ENCODE measurements at places on chromosomes 4 and X.

DNA sequence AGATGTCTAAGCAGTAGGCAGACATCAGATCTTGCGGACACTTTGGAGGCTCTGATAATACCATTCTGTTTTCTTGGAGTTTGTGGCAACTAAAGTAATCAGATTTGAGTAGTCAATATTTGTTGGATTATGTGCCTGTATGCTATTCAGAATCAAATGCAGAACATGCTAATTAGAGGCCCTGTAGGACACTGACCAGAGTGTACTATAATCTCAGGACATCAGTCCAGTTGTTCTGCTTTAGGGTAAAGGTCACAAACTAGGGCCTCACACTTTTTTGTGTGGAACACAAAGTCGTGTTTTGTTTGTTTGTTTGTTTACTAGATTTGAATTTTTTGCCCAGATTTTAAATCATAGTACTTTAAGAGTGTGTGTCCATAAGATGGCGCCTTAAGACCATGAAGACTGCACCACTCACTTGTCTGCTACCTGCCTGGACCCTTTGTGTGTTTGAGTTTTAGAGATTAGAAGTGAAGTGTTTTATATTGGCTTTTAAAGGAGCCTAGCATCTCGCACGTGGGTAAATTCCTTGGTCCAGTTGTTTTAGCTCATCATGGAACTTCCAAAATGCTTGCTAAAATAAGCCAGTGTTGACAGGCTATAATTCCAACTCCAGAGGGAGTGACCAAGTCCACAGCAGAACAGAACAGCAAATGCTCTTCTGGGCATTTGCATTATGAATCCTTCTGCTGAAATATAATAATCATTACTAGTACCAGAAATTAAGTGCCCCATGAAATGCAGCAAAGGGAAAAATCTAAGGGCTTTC, 34.7 kb downstream of the IL13RA1 start:
- no peak for DNase-seq

- DNase-seq, result no peak
These were observed 30.1 kb upstream of the PRDX4 start for GRCh38 chrX:23637187-23637586.

- no peak for DNase-seq
These were observed 176.7 kb downstream of the SH3BGRL start for GRCh38 chrX:81378560-81378959.

DNA sequence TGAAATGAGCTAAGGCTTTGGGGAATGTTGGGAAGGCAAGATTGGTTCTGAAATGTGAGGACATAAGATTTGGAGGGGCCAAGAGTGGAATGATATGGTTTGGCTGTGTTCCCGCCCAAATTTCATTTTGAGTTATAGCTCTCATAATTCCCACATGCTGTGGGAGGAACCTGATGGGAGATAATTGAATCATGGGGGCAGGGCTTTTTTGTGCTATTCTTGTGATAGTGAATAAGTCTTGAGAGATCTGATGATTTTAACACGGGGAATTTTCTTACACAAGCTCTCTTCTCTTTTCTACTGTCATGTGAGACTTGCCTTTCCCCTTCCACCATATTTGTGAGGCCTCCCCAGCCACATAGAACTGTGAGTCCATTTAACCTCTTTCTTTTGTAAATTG, 157.6 kb upstream of the C1QTNF7 start:
- DNase-seq, result no peak

GRCh38 chr4:43932448-43932847, 516.2 kb downstream of the KCTD8 start:
- no peak for DNase-seq

- peak; percentile 96 for DNase-seq
These were observed 881.6 kb downstream of the PCDH18 start for GRCh38 chr4:136650541-136651277.

DNA sequence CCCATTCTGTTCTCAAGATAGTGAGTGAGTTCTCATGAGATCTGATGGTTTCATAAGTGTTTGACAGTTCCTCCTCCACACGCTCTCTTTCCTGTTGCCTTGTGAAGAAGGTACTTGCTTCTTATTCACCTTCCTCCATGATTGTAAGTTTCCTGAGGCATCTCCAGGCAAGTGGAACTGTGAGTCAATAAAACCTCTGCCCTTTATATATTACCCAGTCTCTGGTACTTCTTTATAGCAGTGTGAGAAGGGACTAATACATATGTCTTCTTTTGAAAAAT, 58.4 kb downstream of the CFAP299 start:
- DNase-seq, result no peak

DNA sequence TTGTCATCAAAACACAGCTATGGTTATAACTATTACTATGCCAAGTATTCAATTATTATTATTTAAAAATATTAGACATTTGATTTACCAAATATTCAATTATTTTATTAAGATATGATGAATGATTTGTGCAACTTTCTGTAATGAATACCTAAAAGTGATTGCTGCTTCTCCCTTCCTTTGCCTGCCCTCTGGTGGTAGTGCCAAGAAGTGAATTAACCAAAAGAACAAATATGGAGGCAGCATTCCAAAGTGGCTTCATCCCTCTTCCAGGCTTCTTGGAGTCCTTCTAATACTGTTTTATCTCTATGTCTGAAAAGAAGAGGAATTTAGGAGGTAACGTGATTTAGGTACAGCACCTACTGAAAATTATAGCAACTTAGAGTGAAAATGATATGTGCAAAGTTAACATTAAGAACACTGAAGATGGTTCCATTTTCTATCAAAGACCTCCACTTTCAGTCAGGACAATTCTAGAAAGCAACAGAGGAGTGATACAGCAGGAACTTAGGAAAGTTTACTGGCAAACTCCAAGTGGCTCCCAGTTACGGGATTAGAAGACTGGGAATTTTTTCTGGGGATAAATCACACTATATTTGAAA, 43.0 kb downstream of the ENPEP start:
- DNase-seq, result no peak

DNA sequence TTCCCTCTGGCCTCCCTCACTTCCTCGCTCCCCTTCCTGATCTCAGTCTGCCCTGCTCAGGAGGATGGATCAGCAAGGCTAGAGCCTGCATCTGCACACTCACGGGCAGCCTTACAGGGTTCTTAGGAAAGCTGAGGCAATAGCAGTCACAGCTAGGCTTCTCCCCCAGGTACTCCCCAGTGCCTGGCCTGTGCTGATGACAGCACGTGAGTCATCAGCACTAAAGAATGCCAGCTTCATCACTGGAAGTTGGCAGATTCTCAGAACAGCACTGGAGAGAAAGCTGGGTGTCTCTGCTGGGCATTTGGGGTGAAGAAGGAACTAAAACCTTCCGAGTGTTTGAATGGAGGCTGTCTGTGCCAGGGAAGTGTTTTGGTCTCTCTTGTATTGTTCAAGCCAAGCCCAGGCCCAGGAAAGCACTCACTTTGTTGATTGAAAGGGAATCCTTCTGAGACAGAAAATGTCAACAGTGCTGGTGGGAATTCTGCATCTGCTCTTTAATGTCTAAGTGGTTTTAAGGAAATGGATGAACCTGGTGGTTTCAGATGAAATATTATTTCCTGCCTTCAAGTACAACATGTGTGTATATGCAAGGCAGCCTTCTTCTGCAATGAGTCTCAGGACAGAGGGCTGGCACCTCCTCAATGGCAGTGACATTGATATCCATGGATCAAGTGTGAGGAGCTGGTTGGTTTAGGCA, 73.0 kb upstream of the SCOC start:
- no peak for DNase-seq

- DNase-seq, result no peak
These were observed 108.1 kb downstream of the UCHL1 start for GRCh38 chr4:41364876-41365275.

GRCh38 chr4:113534711-113535110, 226.8 kb downstream of the CAMK2D start:
- DNase-seq, result no peak

DNA sequence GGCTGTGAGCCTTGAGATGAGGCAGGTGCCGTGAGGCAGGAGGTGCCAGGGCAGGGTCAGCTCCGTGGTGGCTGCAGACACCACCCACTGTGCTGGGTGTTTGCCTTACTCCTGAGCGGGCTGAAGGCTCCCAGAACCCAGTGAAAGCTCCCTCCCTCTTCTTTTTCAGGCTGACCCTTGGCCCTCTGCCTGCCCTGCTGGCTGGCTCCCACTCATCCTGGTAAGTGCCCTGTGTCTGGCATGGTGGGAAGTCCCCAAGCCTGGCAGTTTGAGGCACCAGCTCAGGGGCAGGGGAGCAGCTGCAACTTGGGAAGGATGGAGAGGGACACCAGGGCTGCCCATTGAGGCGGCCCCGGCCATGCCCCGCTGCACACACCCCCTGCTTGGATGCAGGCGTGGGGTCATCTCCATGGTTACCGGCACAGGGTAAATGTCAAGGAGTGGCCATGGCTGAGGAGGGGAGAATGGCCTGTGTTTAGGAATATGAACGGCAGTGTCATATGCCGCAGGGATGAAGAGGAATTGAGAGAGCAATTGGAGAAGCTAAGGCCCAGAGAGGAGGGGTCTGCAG, 16.8 kb downstream of the SH3BP2 start:
- no peak for DNase-seq

- no peak for DNase-seq
These were observed 15.2 kb upstream of the SYTL4 start for GRCh38 chrX:100747090-100747489.

- DNase-seq, result no peak
These were observed 95.7 kb downstream of the CPZ start for GRCh38 chr4:8688041-8688907.

DNA sequence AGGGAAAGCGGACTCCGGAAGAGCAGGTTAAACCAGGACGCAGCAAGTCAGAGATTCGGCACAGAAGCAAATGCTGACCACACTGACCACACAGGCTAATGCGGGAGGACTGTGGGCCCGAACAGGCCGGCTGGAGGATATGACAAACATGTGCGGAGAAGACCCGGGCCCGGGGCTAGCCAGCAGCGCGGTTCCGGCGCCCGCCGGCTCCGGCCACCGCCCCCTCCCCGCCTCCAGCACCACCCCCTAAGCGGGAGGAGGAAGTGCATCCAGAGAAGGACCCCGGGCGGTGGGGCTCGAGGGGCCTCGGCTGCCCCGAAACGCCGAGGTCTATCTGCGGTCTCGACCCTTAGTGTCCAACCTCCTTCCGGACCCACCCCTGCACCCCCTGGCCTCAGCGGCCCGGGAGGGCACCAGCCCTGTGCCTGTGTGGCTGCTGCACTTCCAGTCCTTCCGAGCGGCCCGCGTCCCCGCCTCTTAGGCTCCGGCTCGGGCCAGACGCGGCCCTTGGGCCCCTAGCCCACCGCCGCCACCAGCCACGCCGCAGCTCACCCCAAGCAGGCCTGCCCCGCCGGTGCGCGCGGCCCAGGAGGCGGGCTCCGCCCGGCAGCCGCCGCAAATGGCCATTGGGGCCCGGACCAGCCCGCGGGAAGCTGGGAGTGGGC, 2.1 kb downstream of the ELOVL6 start:
- DNase-seq, result no peak

- no peak for DNase-seq
These were observed 288.5 kb downstream of the FBXW7 start for GRCh38 chr4:152247271-152247975.

GRCh38 chr4:113639326-113639725, 122.2 kb downstream of the CAMK2D start:
- no peak for DNase-seq

Data from DMS153 (cell line).